Stromal cell of bone marrow (primary cell): ENCODE measurements at places on chromosomes 13 and 19.

- DNase-seq = no peak
Observed at GRCh38 chr19:38583219-38583984, 34.4 kb downstream of the MAP4K1 start.

DNA sequence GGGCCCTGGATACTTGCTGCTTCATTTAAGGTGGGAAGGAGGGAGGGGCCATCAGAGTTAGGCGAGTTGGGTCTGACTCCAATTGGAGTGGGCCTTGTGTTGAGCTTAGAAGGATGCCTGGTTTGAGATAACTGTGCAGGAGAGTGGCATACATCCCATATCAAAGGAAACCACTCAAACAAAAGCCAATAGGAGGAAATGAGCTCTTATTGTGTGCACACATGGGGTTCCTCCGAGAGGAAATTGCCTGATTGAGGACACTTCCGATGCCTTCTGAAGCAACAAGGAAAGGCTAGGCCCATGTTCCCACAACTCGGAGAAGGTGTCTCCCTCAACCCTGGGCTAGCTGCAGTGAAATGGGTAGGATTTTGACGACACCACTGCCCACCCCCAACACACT, 19.6 kb downstream of the MBNL2 start:
- DNase-seq = no peak

- no peak for DNase-seq
Observed at GRCh38 chr13:103671547-103671946, 605.3 kb upstream of the SLC10A2 start.

DNA sequence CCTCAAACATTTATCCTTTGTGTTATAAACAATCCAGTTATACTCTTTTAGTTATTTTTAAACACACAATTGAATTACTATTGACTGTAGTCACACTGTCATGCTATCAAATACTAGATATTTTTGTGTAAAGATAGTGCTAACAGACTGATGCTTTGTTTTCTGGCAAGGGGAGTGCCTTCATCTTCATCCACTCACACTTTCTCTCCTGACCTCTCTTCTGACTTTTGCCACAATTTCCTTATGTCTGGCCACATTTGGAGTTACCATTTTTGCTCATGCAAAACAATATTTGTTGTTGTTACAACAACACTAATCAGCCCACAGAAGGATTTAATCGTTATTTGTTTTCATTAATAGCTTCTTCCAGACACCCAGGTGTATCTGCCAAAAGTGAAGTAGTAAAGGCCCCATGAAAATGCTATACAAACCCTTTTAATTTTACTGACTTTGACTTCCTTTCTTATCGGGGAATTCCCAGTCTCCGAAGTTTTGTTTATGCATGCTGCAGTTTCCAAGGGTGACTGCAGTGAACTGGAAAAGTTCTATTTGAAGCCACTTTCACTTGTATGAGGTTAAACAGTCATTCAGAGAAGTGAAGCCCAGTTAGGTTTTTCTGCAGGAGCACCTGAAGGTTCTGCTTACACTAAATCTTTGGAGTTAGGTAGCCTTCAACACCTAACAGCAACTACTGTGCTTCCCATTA, 66.1 kb upstream of the FRY start:
- DNase-seq = peak; percentile 57

GRCh38 chr13:19632915-19633478, 462 bp upstream of the MPHOSPH8 start:
- DNase-seq = peak; percentile 3

GRCh38 chr13:74576420-74576819, 442.2 kb upstream of the KLF12 start:
- no peak for DNase-seq

GRCh38 chr19:18418483-18419194, 559 bp upstream of the SSBP4 start:
- DNase-seq = no peak
